ENCODE measurements at places on chromosomes 3 and 15.

- DNase-seq: no peak
Measured at GRCh38 chr15:90145259-90145658, 43.0 kb upstream of the IDH2 start.

- DNase-seq: no peak
Measured at GRCh38 chr3:117910820-117911521, 1123.7 kb downstream of the IGSF11 start.

- DNase-seq: no peak
Measured at GRCh38 chr3:126998728-126999127, 15.8 kb downstream of the PLXNA1 start.

DNA sequence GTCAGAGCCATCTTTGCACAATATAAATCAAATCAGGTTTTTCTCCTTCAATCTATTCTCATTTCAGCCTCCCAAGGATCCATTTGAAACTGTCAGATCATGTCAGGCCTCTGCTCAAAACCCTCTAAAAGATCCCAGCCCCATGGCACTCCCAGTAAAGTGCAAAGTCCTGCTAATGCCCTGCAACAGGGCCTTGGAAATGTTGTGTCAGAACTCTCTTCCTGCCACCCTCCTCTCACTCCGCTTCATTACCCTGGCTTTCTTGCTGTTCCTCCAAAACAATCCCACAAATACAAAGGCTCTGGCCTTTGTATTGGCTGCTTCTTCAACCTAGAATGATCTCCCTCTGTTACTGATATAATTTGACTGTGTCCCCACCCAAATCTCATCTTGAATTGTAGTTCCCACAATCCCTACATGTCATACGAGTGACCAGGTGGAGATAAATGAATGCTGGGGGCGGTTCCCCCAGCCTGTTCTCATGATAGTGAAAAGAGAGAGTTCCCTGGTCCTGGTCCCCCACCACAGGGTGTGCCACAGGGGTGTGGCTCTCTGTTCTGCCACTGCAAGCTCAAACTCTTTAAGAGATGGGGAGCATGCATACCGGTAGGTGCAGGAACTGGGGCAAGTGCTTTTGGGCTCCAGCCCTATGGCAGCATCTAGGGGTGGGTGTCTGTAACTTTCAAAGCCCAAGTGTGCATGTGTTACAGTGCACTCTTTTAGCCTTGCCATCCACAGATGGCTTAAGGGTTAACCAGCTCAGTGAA, 22.9 kb upstream of the TRA2B start:
- DNase-seq: no peak

GRCh38 chr3:15310491-15311370, 21.7 kb downstream of the SH3BP5 start:
- no peak for DNase-seq

- DNase-seq: no peak
Measured at GRCh38 chr15:33956397-33956796, 11.9 kb upstream of the CHRM5 start.

DNA sequence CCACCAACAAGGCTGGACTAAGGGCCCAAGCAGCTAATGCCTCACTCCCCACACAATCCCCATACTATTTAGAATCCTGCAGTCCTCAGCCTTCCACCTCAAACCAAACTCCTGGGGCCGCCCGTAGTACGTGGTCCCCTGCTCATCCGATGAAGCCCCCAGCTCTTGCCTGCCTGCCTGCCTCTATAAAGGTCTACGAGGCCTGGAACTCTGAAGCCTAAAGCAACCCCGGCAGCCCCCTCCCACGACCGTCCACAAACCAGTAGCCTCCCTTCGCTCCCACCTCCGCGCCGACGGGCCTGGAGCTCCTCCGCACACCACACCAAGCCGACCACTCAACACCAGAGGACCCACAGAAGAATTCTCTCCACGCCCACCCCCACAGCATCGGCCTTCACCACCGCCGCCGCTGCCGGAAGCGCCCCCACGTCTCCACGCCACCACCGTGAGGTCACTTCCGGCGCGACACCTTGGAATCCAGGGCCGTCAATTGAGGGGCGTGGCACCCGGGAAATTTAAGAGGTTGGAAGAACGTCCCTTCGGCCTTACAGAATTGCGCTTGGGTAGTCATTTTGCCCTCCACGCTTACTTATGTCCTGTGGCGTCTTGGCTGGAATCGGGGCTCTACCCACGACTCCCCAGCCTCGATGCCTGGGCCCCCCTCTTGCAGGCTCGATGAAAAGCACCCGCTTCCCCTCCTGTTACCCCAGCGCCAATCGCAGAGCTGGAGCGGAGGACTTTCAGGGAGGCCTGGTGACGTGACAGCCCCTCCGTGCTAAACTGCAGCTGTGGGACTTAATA, at the start of gene EDC3:
TSS of gene EDC3 (minus strand) at position 428 of the 801 bp plus-strand sequence. CDS start 20,900 bp downstream, outside the sequence.
- peak; percentile 86 for DNase-seq
